ENCODE measurements at places on chromosomes 5 and 9. TPM values are rescaled to one million over a fixed set of nuclear protein-coding genes. Genes with fewer than 3 reads are reported as not detected.
A peak's percentile ranks its signal among the peaks of the same experiment; 100 is the strongest.

DNA sequence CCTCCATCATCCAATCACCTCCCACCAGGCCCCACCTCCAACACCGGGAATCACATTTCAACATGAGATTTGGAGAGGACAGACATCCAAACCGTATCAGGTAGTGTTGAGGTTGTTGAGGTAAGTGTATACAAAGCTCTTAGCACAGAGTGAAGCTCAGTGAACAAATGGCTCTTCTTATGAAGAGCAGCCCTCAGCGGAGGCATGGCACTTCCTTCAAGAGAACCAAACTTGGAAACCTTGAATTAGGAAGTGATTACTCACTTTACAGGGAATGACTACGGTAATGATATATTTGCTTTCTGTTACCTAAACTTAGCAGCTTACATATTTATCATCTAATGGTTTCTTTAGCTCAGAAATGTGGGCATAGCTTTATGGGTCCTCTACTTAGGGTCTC, 92.8 kb downstream of the IQGAP2 start:
- H3K36me3 ChIP-seq, result no peaks in the 10 kb centered on the region
- no peak overlapping the region for H3K27ac ChIP-seq
- H3K4me3 ChIP-seq, result no peak overlapping the region
- H3K27me3 ChIP-seq, result no peaks in the 10 kb centered on the region
- DNase-seq, result no peak

- H3K27ac ChIP-seq, result no peak overlapping the region
- H3K4me1 ChIP-seq, result peaks cover 25% of the 10 kb centered on the region
- H3K4me3 ChIP-seq, result no peak overlapping the region
- H3K36me3 ChIP-seq, result no peaks in the 10 kb centered on the region
Observed at GRCh38 chr5:154698763-154699162, 56.4 kb upstream of the LARP1 start.

SPATA31E1 gene
- total RNA-seq, result not detected

GRCh38 chr9:120608421-120608820, 28.5 kb upstream of the CDK5RAP2 start:
- H3K4me1 ChIP-seq, result no peaks in the 10 kb centered on the region
- peaks cover 19% of the 10 kb centered on the region for H3K36me3 ChIP-seq
- DNase-seq, result no peak
- no peak overlapping the region for H3K4me3 ChIP-seq

LOX gene
- 0.90 TPM for total RNA-seq

DNA sequence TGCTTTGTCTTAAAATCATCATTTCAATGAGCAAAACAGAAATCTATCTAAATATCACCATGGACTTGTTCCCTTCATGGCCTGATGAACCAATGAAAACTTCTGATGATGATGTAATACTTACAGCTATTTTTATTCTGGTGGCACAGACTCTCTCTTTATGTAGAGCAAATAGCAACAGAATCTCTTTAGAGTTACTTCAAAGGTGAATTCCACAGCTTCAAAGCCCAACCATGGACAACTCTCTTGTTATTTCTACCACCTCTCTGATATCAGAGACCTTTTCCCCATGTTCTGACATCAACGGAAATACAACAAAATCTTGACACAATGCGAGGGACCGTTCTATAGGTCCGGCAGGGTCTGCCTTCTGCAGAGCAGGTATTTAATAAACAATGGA, 70.1 kb downstream of the RETREG1 start:
- peak overlapping the region; percentile 53 for H3K27ac ChIP-seq
- DNase-seq, result no peak
- H3K36me3 ChIP-seq, result no peaks in the 10 kb centered on the region
- no peaks in the 10 kb centered on the region for H3K4me1 ChIP-seq

DNA sequence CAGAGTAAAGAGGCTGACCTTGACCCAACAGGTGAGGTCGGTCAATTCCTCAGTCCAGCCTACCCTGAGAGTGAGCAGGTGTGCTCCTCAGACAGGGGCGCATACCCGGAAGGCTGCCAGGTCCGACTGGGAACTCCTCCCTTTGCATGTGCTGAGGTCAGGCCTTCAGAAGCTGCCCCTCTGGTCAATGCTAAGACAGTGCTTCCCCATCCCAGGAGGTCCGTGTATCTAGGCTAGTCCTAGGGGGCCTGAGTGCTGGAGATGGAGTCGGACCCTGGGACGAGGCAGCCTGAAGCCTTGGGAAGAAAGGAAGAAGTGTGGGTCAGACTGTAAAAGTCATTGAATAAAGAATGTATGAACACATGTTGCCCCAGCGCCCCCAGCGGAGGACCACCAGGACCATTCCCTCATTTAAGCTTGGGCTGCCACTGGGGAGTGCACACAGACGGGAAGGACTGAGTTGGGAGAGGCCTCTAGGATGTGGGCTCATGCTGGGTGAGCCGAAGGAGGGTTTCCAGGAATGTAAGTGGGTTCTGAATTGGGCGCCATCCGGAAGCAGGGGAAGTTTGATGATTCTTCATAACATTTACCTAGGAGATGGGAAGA, 41.0 kb upstream of the GFPT2 start:
- no peaks in the 10 kb centered on the region for H3K4me1 ChIP-seq
- H3K27ac ChIP-seq, result no peak overlapping the region

GRCh38 chr9:899440-900184, 58.1 kb downstream of the DMRT1 start:
- no peak for DNase-seq
- peaks cover 10% of the 10 kb centered on the region for H3K4me1 ChIP-seq
- H3K36me3 ChIP-seq, result no peaks in the 10 kb centered on the region
- no peak overlapping the region for H3K4me3 ChIP-seq
- H3K27me3 ChIP-seq, result peaks cover 36% of the 10 kb centered on the region

GRCh38 chr5:128903550-128903949, 61.7 kb upstream of the SLC27A6 start:
- DNase-seq, result no peak
- no peaks in the 10 kb centered on the region for H3K27me3 ChIP-seq
- no peak overlapping the region for H3K27ac ChIP-seq

HTR4 gene
- 0.29 TPM for total RNA-seq

C5orf58 gene
- not detected for total RNA-seq

CDC25C gene
- 4.1 TPM for total RNA-seq

PAPPA gene
- total RNA-seq, result 11.0 TPM

DNA sequence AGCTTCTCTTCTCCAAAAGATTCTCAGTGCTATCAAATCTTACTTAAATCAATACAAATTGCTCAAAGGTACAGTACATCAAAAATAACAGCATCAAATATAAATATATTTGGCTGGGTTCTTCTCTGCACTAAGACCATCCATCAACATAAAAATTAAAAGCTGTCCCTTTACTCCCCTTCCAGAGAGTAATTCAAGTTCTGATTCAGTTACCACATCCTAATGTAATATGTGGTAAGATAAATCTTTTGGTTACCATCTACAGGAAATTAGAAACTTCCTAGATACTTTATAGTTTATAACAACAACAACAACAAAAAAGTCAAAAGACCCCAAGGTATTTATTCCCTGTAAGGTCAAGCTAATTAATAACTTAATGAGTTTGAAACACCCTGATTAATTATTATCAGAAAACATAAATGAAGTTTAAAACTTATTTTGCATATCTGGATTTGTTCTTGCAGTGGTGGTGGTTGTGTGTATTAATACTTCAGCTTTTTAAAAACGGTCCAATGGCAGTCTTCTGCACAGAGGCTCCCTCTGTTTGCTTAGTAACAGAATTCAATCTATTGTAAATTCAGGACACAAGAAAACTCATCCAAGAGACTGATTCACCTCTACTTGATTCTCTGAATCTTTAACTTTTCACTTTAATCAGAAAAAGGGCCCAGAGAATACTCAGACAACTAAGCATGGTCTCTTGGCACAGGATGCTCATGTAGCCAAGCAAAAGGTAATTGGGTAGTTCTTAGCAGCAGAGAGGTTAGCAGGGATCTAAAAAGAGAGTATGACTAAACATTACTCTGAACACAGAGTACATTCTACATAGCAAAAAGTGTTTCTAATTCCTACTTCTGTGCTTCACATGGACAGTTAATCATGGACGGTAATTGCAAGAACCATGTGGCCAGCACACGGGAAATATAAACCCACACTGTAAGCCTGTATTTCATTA, 20.1 kb downstream of the DIAPH1 start:
- H3K36me3 ChIP-seq, result peaks cover 7% of the 10 kb centered on the region
- no peaks in the 10 kb centered on the region for H3K27me3 ChIP-seq

- H3K4me3 ChIP-seq, result no peak overlapping the region
- peak overlapping the region; percentile 71 for H3K27ac ChIP-seq
- DNase-seq, result no peak
- H3K27me3 ChIP-seq, result peaks cover 32% of the 10 kb centered on the region
Observed at GRCh38 chr9:82488313-82489200, 500.0 kb downstream of the SPATA31D1 start.

- DNase-seq, result no peak
- no peak overlapping the region for H3K4me3 ChIP-seq
- no peak overlapping the region for H3K27ac ChIP-seq
- H3K27me3 ChIP-seq, result peaks cover 4% of the 10 kb centered on the region
- peaks cover 5% of the 10 kb centered on the region for H3K36me3 ChIP-seq
Observed at GRCh38 chr5:5320062-5320805, 102.2 kb upstream of the ICE1 start.

- no peaks in the 10 kb centered on the region for H3K36me3 ChIP-seq
- no peaks in the 10 kb centered on the region for H3K4me1 ChIP-seq
- no peak overlapping the region for H3K27ac ChIP-seq
- DNase-seq, result no peak
- peaks cover 2% of the 10 kb centered on the region for H3K27me3 ChIP-seq
Observed at GRCh38 chr5:52963636-52964035, 25.5 kb upstream of the ITGA2 start.

DNA sequence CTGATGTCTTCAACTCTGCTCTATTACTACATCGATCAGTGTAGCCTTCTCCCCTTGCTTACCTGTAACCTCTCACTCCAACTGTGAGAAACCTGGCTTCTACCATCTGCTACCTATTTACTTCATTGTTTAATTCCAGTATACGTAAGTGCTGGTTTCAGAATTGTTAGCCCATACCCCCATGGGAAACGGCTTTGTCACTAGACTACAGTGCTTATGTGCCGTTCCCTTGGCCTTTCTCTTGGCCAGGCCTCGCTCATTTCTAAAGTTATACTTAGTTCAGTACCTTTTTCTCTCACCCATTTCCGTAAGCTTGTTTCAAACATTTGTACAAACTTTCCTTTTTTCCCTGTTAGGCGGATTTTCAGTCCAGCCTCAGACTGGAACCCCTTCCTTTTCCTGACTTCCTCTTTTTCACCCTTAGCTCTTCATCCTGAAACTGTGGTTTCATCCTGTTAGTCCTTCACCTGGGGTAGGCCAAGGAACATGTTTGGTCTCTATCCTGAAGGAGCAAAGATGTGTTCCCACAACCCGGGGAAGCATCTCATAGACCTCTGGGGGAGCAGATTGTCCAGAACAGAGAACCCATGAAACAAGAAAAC, 21.7 kb downstream of the ALG2 start:
- peaks cover 10% of the 10 kb centered on the region for H3K27me3 ChIP-seq
- no peaks in the 10 kb centered on the region for H3K36me3 ChIP-seq
- no peak overlapping the region for H3K4me3 ChIP-seq
- no peak for DNase-seq
- no peaks in the 10 kb centered on the region for H3K4me1 ChIP-seq
- no peak overlapping the region for H3K27ac ChIP-seq

DNA sequence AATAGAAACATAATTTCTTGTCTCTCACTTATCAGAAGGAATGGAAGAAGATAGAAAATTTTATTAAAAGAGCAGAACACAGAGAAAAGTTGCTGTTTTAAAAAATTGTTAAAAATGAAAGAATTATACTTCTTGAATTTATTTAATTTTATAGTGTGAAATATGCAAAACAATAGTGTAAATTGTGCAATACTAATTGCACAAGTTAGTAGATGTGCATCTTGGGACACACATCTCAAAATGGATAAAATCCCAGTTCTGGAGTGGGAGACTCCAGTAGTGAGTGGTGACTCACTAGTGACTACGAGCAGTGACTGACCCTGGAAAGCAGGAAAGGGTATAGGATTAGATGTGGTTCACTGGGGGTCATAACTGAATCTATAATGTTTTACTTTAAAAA, 223.2 kb downstream of the MSX2 start:
- H3K27ac ChIP-seq, result no peak overlapping the region
- DNase-seq, result no peak
- no peak overlapping the region for H3K4me3 ChIP-seq
- peaks cover 21% of the 10 kb centered on the region for H3K27me3 ChIP-seq

DNA sequence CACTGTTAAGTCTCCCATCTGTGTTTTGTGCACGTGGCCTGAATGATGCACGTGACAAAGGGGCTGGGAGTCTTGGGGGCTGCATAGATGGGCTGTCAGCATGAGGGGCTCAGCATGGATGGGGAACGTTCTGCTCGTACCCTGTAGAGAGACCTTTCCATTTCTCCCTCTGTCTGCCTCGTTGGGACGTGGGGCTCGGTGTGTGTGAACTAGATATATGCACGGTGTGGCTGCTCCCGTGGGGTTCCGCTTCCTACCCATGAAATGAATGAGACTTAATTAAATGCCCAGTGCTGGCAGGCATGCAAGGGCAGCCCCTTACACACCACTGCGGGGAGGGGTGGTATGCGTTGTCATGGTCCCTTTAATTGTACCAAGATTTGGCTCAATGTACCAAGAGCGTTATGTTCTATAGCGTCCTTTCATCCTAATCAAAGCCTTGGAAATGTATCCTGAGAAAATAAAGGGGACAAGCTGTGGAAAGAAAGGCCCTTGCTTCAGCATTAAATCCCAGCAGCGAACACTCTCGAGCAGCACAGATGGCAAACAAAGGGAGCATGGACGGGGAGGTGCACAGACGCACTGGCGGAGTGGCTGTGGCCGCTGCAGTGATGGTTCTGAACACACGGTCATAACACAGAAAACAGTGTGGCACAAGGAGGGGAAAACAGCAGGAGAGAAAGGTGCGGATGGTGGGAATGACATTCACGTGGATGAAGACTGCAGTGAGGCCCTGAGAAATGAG, 66.8 kb downstream of the RASGEF1C start:
- peak; percentile 48 for DNase-seq
- H3K4me3 ChIP-seq, result no peak overlapping the region
- H3K36me3 ChIP-seq, result no peaks in the 10 kb centered on the region
- no peak overlapping the region for H3K27ac ChIP-seq

MYMK gene
- total RNA-seq, result not detected

DNA sequence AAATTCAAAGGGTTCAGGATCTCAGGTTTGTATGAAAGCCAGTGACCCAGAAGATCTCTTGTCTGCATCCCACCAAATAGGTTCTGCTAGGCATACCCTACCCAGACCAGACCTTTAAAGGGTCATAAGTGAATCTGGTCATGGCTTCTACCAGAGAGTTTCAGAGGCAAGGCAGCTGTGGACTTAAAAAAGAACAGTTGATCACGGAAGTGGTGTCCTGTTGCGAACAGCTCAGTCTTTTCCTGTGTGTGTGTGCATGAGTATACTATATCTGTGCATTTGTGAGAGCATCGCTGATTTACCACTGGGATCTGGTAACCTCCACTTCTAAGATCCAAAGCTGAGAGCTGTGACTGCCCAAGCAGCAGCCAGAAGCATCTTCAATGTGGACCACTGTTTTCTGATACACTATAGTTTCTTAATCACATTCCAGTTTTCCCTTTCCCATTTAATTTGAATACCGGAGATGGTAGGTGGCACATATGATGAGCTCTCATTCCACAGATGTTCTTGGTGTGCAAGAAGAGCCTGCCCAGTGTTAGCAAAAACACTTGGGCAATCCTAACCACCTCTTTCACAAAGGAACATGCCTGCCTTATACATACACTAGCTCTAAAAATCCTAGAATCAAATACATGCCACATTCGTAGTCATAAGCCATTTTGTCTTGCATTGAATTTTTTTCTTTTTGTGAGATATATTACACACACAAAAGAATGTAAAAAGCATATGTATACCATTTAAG, 36.2 kb upstream of the OR2S2 start:
- no peak overlapping the region for H3K27ac ChIP-seq
- peaks cover 51% of the 10 kb centered on the region for H3K27me3 ChIP-seq
- no peak for DNase-seq
- H3K36me3 ChIP-seq, result no peaks in the 10 kb centered on the region

- no peaks in the 10 kb centered on the region for H3K4me1 ChIP-seq
- peaks cover 31% of the 10 kb centered on the region for H3K27me3 ChIP-seq
- no peak overlapping the region for H3K4me3 ChIP-seq
Observed at GRCh38 chr5:94288937-94289336, 329.5 kb downstream of the KIAA0825 start.
